ENCODE measurements at places on chromosomes 13 and 19.
A peak's percentile ranks its signal among the peaks of the same experiment; 100 is the strongest.

DNA sequence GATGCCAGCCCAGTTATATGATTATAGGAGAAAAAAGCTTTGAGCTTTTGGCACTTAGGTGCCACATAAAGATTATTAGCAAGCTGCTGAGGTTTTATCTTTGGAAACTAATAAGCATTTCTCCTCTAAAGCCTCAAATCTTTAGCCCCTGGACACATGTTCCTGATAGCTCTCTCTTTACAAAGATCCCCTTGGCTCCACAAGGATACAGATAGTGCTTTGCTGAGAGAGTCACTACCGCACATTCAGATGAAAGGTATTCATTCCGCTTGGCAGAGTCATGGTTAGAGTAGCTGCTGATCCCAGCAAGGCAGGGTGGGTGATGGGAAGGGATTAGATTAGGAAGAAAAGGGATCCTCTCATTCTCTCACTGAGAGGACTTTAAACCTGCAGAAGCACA, 28.2 kb upstream of the PSG7 start:
- no peak for DNase-seq

DNA sequence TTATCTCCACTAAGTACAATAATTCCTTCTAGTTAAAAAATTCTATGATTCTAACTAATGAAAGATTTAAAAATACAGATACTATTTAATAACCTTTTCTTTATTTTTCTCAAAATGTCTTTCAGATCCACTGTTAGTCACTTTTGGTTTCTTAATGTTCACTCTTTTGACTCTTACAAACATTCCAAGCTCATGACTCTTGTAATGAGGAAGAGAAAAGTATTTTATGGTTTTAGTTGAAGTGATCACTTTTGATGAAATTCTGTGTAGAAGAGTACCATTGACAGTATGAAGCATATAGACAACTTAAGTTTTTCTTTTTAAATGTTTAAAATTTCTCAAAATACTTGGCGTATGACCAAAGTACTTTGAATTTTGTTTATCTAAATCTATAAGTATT, 27.8 kb downstream of the COG3 start:
- DNase-seq, result no peak

- peak; percentile 72 for DNase-seq
These were observed 1.7 kb upstream of the LYL1 start for GRCh38 chr19:13104360-13104847.

DNA sequence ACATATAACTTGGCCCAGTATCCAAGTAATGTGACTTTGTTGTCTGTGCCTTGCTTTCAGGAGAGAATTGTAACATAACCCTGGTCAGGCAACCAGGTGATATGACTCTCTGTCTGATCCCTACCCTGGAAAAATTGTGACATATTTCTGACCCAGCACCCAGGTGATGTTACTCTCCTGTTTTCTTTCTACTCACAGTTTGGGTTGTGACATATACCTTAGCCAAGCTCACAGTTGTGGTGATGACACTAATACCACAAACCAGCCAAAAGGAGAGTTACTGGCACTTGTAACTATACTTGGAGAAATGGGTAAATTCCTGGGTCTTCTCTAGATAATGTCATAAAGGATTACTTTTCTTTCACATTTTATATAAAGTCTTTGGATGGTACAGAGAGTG, 14.3 kb upstream of the ZNF254 start:
- DNase-seq, result no peak

- no peak for DNase-seq
These were observed 34.1 kb upstream of the GAS6 start for GRCh38 chr13:113897966-113898365.

GRCh38 chr19:408902-409515, at the start of gene C2CD4C:
Gene C2CD4C (minus strand): TSS chr19:409147. CDS start chr19:408361, 786 bp downstream.
- DNase-seq, result no peak

- no peak for DNase-seq
These were observed 8.0 kb downstream of the ABHD13 start for GRCh38 chr13:108226184-108226583.

DNA sequence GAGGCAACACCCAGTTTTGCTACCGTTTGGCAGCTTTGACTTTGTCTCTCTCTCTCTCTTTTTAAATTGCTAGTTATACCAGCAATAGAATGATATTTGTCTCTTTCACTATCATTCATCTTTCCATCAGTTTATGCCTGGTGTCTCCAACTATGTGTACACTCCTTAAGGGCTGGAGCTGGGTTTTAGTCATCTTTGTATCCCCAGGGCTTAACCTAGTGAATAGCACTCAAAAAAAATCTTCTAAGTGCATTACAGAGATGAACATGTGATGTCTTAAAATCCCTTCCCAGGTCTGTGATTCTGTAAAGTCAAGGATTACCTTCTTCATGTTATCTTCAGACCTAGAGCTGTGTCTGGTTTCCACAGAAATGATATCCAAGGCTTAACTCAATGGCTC, 7.8 kb upstream of the UBL3 start:
- DNase-seq, result no peak

GRCh38 chr13:108168929-108169328, 46.4 kb downstream of the LIG4 start:
- no peak for DNase-seq

DNA sequence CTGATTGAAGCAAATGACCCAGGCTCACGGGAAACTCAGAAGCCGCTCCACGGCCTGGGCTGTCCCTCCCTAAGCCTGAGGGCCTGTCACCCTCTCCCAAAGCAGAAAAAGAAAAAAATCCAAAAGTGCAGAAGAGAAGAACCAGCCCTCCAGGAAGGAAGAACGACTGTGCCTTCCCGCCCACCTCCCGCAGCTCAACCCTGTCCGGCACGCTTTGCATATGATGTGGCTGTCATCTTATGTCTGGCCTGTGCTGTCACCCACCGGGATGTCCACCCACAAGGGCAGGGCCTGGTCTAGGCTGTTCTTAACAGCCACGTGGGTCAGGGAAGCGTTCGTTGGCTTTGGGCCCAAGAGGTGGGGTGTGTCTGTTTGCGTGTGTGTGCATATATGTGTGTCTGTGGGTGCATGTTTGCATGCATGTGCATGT, 13.7 kb downstream of the ZBTB7A start:
- no peak for DNase-seq

DNA sequence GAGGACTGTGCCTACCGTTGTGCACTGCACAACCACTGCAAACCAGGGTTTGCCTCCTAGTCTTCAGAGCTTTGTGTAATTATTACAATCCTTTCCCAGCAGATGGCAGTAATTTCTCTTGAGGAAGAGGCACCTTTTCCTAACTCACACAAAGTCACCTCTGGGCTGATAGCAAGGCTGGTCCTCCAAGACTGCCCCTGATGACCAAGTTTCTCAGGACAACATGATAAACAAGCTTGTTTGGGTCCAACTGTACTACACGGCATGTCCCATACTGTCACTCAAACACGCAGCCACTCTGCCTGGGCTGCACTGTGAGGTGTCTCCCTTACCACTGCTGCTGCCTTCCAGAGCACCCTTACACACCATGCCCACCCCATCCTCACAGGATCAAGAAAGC, 39.3 kb downstream of the RFXAP start:
- peak; percentile 18 for DNase-seq

DNA sequence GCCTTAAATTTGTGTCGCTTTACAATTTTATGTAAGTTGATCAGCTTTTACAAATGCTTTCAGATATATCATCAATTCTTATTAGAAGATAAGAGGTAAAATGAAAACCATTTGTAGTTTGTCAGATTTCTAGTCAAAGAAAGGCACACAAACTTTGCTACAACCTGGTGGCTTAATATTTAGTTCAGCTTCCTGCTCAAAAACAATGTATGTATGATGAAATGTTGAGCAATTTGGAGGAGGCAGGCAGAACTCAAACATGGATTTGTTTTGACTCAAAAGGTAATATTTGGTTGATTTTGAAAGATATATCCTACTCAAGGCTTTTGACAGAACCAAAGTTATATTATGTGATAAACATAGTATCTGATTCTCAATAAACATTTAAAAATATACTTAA, 24.2 kb downstream of the NEK5 start:
- no peak for DNase-seq

DNA sequence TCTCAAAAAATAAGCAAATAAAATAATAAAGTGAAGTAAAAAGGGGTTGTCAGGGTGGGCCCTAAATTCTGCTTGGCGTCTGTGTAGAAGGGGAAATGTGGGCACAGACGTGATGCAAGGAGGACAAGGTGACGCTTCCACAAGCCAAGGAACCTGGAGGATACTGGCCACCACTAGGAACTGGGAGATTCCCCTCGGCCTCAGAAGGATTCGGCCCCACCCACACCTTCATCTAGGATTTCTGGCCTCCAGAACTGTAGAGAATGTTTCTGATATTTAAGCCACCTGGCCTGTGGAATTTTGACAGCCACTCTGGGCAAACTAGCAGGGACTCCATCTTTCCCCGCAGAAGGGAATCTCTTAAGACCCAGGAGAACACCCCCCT, 1.1 kb downstream of the PLEKHJ1 start:
- DNase-seq, result no peak

- no peak for DNase-seq
These were observed 2.9 kb downstream of the ZNF792 start for GRCh38 chr19:34960940-34961679.

- DNase-seq, result no peak
These were observed 9.6 kb upstream of the DGKH start for GRCh38 chr13:42038661-42039456.

DNA sequence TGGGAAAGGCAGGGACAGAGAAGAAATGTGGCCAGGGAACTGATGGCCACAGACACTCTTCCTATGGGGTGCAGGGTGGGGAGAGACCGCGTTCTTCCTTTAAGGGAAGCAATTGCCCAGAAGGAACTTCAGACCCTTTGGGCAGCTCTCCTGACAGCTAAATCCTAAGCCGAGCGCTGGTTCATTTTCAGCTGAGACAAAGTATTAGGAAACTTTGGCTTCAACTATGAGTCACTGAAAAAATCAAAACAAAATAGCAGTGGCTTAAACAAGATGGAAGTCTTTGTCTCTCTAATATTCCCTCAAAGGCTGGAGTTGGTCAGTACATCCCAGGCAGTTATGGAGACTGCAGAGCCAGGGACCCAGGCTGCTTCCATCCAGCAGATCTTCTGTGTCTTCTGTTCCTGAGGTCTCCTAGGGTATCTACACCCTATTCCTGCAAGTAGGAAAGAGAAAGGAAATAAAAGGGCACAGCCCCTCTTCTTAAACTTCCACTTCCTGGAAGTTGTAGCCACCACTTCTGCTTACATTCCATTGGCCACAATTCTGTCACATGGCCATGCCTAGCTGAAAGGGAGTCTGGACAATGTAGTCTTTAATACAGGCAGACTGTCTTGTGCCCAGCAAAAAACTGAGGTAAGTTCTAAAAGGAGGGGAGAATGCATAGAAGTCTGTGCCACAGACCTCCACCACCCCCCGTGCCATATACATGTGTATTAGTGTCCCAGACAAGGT, 163.5 kb downstream of the KATNAL1 start:
- peak; percentile 8 for DNase-seq

DNA sequence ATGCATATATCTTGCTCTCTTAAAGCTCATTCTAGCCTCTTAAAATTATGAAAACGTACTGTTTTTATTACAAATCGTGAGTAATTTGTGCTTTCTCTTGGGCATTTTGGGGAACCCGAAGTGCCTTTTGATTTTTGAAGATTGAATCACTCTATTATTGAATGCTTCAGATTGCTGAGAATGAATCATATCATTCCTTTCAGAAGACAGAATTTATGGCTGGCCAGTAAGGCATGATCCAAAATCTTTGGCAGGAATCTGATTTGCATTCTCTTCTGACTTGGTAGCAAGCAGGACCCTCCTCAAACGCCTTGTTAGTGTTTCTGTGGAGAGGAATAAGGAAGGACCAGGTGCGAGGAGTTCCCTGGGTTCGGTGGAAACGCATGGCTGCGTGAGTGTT, 49.5 kb downstream of the STARD13 start:
- DNase-seq, result no peak

DNA sequence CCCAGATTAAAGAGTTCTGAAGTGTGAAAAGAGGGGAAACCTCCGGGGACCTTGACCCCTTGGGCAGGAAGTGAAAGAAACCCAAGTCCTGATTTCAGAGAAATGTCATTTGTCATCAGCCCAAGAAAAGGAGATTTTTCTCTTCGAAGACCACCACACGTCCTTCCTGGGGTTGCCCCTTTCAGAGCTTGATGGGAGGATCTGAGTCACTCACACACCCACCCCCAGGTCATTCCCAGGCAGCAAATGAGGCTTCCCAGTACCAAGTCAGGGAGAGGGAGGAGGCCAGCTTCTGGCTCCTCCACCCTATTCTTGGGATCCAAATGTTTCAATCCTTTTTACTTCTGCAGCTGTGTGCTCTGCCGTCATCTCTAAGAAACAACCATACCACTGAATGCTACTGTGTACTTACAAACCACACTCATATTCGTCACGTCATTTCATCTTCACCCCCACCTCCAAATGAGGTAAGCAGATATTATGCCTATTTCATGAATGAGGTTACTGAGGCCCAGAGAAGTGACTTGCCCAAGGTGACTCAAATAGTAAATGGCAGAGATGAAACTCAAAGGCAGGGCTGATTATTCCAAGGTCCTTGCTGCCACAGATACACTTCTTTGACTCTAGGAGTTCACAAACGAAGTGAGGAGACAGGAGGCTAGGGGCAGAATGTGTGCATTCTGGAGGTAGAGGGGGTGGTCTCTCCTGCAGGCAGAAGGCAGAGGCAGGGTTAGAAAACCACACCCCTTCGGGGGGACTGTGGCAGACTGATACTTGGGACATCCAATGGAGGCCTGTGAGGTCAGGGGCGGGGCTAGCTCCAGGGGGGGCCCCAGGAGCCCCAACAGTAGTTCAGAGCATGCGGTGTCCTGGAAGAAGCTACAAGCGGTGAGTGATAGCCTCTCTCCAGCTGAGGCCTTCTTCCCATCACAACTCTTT, 5.0 kb upstream of the KMT2B start:
- DNase-seq, result no peak

DNA sequence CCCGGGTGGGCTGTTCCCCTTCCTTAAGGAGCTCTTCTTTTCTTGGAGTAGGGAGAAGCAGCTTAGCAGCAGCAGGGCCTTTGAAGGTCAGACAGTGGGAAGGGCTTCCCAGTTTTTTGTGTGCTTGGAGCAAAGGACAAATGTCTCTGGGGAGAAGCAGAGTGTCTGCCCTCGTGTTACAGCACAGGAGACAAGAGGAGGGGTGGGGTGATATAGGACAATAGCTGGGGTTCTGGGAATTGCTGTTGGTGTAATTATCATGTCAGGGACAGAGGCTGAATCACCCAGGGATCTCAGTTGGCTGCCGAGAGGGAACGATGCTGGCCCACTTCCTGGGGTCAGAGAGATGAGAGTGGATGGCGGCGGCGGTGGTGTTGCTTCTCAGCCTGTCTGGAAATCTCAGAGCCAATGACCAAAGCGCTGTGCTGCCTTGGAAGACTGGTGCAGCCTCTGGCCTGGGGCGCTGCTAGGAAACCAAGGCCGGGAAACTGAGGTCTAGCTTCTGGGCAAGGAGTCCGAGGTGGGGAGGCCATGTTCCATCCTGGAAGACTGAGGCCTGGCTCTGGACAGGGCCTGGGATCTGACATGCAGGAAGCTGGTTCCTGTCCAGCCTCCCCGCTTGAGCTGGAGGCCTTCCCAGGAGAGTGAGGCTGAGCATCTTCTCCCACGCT, 1.2 kb downstream of the INAFM1 start:
- no peak for DNase-seq

- no peak for DNase-seq
These were observed 36.7 kb upstream of the PCDH8 start for GRCh38 chr13:52885141-52885540.

- DNase-seq, result no peak
These were observed 9.7 kb downstream of the MAST3 start for GRCh38 chr19:18107235-18107634.

All from MM.1S (cell line).